ENCODE measurements at places on chromosomes 2 and 18. TPM values are rescaled to one million over a fixed set of nuclear protein-coding genes. Genes with fewer than 3 reads are reported as not detected.

Gene FAM98A
- total RNA-seq = 40.4 TPM

Gene CABLES1
- 44.2 TPM for total RNA-seq

Gene CNDP1
- total RNA-seq = not detected

DNA sequence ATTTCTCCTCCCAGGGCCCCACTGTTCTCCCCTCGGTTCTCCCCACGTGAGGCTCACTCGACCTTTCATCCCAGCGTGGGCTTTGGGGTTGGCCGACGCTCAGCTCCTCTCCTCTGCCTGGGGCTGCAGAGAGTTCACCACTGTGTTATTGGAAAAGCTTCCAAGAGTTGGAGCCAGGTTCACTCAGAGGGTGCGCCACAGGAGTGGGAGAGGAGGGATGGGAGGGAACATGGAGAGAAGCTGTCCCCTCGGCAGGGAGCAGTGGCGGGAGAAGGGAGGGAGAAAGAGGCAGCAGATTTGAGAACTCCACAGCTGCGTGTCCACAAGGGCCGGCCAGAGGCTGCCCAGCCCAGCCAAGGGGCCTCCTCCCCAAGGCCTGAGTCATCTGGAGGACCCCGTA is 197.1 kb upstream of the SMAD2 start:
- H3K36me3 ChIP-seq = no peaks in the 10 kb centered on the region
- DNase-seq = no peak
- H3K27ac ChIP-seq = no peak overlapping the region
- H3K4me1 ChIP-seq = peaks cover 10% of the 10 kb centered on the region
- no peaks in the 10 kb centered on the region for H3K27me3 ChIP-seq

GRCh38 chr2:42725657-42726056 is 38.3 kb downstream of the OXER1 start:
- H3K36me3 ChIP-seq = no peaks in the 10 kb centered on the region
- no peaks in the 10 kb centered on the region for H3K27me3 ChIP-seq
- no peak overlapping the region for H3K4me3 ChIP-seq
- peaks cover 13% of the 10 kb centered on the region for H3K4me1 ChIP-seq
- peak; percentile 51 for DNase-seq
- H3K27ac ChIP-seq = no peak overlapping the region

- H3K27ac ChIP-seq = no peak overlapping the region
- no peak overlapping the region for H3K4me3 ChIP-seq
- H3K27me3 ChIP-seq = no peaks in the 10 kb centered on the region
- H3K4me1 ChIP-seq = peaks cover 24% of the 10 kb centered on the region
- DNase-seq = no peak
Measured at GRCh38 chr18:35477497-35477896, 20.3 kb downstream of the INO80C start.

GRCh38 chr2:157592948-157593347 is 35.7 kb downstream of the ACVR1C start:
- H3K27ac ChIP-seq = no peak overlapping the region
- no peak for DNase-seq
- H3K4me1 ChIP-seq = no peaks in the 10 kb centered on the region

- H3K36me3 ChIP-seq = no peaks in the 10 kb centered on the region
- H3K4me1 ChIP-seq = peaks cover 51% of the 10 kb centered on the region
- H3K4me3 ChIP-seq = peak overlapping the region; percentile 6
- H3K27ac ChIP-seq = peak overlapping the region; percentile 73
- no peaks in the 10 kb centered on the region for H3K27me3 ChIP-seq
- DNase-seq = no peak
Measured at GRCh38 chr2:65278531-65278981, 50.9 kb downstream of the ACTR2 start.

DNA sequence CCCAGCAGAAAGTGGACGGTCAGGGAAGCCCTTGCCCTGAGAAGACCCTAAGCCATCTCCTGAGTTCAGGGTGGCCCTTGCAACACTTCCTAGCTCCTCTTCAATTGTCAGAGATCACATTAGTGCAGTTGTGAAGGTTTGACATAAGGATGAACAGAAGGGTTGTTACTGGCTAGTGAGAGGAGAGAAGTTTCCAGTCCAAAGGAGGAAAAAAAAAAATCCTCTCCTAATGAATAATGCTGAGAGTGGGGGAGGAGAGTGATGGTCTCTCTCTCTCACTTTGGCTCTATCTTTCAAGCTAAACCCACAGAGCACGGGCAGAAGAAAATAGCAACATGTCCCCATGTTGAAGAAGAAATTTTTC is 819.9 kb downstream of the BCL11A start:
- no peak for DNase-seq
- H3K27ac ChIP-seq = no peak overlapping the region
- no peaks in the 10 kb centered on the region for H3K27me3 ChIP-seq
- H3K36me3 ChIP-seq = no peaks in the 10 kb centered on the region
- H3K4me1 ChIP-seq = no peaks in the 10 kb centered on the region
- H3K4me3 ChIP-seq = no peak overlapping the region

GRCh38 chr2:26173776-26174482 is 1.0 kb downstream of the GAREM2 start:
- H3K4me3 ChIP-seq = peak overlapping the region; percentile 45
- H3K27me3 ChIP-seq = peaks cover 45% of the 10 kb centered on the region
- H3K4me1 ChIP-seq = peaks cover 7% of the 10 kb centered on the region

- peaks cover 2% of the 10 kb centered on the region for H3K4me1 ChIP-seq
- H3K27ac ChIP-seq = no peak overlapping the region
- no peak overlapping the region for H3K4me3 ChIP-seq
- peaks cover 84% of the 10 kb centered on the region for H3K36me3 ChIP-seq
Measured at GRCh38 chr2:85347599-85347998, 6.7 kb downstream of the RETSAT start.

Data from lower lobe of right lung (tissue), 2 donors.